ENCODE measurements at places on chromosomes 3 and 15.

DNA sequence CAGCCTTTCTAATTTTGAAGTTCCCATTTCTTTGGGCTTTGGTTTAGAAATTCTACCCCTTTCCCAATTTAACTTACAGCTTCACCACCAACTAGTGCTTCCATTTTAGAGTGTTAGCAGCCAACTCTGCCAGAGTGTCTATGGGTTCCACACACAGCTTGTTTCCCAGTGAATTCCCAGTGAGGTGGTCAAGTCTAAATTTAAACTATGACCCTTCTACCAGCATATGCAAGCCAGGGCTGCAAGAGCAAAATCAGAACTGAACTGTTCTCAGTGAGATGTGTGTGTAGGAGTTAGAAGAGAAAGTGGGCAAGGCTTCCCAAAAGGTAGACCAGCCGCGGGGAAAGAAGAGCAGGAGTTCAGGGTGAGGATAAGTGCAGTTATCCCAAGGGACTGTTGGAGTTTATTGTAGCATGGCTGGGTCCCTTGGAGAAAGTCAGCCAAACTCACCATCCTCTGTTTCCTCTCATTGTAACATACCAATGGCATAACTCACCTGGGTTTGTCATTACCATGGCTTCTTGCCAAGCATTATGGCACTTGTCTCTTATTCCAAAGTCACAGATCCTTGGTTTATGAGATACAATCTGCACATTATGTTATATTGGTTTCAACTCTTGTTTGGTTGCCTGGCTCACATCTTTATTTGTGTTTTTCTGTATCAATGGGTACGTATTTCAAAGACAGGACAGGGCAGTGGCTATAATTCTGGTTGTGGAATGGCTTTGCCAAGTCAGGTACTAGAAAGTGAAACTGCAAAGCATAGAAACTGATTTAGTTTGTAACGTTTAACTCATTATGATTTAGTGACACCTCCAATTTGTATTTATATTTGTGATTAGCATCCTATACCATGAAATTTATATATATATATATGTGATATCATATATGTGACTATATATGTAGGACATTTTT is 130.2 kb upstream of the UMPS start:
- no peak for DNase-seq

GRCh38 chr3:74546426-74546825 is 68.0 kb downstream of the CNTN3 start:
- no peak for DNase-seq

- DNase-seq, result no peak
Observed at GRCh38 chr3:186640929-186641328, 730 bp downstream of the FETUB start.

DNA sequence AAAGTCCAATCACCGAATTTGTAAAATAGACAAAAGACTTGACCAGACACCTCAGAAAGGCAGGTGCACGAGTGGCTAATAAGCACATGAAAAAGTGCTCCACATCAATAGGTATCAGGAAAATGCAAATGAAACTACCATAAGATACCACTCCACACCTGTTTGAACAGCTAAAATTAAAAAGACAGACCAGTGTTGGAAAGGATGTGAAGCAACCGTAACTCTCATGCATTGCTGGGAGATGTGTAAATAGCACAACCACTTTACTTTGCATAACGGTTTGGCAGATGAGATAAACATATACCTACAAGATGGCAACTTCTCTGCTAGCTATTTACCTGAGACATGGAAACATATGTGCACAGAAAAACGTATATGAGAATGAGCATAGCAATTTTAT is 56.9 kb downstream of the CADPS start:
- DNase-seq, result no peak

- no peak for DNase-seq
Observed at GRCh38 chr15:62822228-62822627, 220.3 kb upstream of the TPM1 start.

- peak; percentile 54 for DNase-seq
Observed at GRCh38 chr3:81554388-81554787, 207.1 kb downstream of the GBE1 start.

DNA sequence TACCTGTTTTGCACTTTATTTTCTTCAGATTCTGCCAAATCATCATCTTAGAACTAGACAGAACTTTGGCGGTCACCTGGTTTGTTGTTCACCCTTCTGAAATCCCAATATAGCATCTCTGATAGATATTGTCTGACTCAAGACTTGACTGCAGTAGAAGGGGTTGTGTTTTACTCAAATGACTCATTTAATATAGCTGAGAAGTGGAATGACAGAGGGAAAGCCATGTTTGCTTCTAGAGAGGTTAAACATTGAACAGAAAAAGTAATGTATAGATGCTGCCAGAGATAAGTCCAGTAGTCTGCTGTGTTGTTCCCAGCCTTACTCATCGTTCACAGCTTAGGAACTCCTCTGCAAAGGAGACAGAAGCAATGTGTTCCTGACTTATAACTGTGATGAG is 402.0 kb downstream of the AGBL1 start:
- DNase-seq, result no peak

DNA sequence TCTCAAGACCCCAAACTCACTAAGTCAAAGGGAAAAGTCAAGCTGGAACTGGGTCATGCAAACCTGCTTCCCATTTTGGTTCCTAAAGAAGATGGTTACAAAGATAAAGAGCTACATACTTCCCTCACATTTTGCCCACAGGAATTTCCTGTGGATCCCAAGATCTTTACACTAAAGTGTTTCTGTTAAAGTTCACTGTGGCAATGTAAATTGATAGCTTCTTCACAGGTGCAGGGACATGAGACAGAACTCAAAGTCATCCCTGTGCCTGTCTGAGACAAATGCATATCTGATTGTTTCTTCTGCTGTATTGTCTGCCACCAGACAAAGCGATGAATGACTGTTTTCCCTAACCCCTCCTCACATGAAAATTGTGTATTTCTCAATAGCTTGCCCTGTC is 567.8 kb downstream of the ZIC1 start:
- DNase-seq, result no peak

- DNase-seq, result no peak
Observed at GRCh38 chr3:9400616-9401015, 3.2 kb downstream of the SETD5 start.

DNA sequence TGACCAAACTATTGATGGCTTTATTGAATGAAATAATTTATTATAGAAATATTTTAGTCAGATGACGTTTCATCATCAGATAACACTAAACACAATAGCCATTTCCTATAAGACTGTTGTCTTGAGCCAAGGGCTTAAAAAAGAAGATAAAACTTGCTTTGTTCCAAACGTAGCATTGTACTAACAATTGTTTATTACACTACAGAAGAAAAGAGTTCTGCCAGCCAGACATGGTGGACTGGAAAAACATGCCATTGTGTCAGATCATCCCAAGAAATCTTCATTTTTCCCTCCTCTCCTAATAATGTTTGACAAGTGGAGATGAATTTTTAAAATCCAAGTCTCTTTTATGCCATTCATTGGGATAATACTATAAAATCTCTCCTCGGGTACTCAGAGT is 203.3 kb downstream of the CDIN1 start:
- DNase-seq, result no peak

- DNase-seq, result no peak
Observed at GRCh38 chr15:39326306-39326975, 254.4 kb upstream of the THBS1 start.

DNA sequence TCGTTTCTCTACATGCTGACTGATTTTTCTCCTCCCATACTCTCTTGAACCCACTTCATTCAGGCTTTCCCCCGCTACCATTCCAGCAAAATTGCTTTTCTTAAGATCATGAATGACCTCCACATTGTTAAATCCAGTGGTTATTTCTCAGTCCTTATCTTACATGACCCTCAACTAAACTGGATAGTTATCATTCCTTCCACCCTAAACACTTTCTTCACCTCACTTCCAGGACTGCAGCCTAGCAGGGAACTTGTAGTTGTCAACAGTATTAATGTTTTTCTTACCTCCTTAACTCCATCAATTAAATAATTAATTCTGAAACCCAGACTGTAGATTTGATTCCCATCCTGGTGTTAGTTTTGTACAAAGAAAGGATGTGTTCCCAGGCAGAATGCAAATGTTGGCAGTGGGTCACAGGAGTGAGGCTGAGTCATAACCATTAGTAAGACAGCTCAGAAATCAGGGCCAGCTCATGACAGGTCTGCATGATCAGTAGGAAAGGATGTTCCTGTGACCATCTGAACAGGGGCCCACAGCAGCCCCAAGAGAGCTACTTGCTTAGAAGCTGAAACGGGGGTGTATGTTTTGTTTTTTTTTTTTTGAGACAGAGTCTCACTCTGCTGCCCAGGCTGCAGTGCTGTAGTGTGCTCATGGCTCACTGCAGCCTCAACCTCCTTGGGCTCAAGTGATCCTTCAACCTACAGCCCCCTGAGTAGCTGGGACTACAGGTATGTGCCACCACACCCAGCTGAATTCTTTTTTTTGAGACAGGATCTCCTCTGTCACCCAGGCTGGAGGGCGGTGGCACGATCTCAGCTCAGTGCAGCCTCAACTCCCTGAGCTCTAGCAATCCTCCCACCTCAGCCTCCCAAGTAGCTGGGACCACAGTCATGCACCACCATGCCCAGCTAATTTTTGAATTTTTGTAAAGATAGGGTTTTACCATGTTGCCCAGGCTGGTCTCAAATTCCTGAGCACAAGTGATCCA is 9.1 kb downstream of the BCL2L10 start:
- DNase-seq, result peak; percentile 25

GRCh38 chr3:154122912-154123559 is 1.8 kb downstream of the ARHGEF26 start:
- peak; percentile 20 for DNase-seq

DNA sequence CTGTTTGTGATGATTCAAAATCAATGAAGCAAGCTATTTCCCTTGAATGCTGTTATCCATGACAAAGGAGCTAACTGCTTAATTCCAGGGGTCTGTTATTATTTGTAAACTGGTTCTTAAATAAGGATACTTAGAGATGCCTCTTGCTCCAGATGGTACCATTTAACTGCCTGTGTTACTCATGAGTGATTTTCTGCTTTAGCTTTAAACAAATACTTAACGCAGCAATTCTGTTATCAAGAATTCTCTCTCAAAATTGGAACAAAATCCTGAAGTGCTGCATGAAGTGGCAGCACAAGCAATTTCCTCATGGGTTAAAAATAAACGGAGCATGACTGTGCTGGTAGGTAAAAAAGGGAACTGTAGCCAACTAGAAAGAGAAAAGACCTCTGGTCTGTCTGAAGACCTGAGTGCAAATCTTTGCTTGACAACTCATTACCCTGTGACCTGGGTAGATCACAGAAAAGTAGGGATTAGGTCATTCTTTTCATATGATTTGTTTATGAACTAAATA is 62.5 kb upstream of the GBE1 start:
- peak; percentile 67 for DNase-seq

DNA sequence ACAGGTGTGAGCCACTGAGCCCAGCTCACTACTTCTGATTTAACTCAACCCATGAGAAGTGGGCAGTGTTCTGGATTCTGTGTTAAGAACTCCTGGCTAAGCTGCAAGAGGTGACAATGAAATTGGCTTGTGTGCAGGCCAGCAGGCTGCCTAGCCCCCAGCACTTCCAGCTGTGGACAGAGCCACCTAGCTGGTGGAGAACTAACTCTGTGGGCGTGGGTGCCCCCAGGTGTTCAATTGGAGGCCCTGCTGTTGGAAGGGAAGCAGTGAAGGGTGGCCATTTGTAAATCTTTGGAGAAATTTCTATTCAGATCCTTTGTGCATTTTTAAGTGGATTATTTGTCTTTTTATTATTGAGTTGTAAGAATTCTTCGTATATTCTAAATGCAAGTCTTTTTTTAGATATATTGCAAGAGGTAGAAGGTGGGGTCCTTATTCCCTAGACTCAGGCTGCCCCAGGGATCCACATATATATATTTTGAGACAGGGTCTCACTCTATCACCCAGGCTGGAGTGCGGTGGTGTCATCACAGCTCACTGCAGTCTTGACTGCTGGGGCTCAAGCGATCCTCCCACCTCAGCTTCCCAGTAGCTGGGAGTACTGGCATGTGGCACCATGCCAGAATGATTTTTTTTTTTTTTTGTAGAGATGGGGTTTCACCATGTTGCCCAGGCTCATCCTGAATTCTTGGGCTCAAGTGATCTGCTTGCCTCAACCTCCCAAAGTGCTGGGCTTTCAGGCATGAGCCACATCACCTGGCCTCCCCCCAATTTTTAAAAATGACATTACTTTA is 7.2 kb upstream of the SCAMP5 start:
- peak; percentile 84 for DNase-seq

GRCh38 chr3:152127058-152127457 is 141.7 kb upstream of the MBNL1 start:
- DNase-seq, result no peak

- no peak for DNase-seq
Observed at GRCh38 chr3:42229266-42229941, 36.6 kb downstream of the CCK start.

DNA sequence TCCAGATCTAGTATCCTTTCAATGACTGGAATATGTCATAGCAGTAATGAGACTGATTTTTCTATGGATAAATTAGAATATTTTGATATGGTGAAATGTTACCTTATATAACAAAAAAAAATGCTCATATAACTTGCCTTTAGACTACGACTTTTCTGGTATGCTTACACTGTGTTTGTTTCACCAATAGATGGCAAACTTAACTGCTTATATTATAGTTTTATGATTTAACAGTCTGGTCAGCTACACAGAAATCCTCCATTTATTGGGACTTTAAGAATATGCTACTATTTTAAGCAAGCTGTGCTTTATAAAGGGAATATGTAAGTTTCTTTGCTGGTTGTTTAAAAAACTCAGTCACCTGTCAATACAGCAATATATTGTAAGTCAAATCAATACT is 205.6 kb downstream of the VGLL3 start:
- DNase-seq, result no peak

- no peak for DNase-seq
Observed at GRCh38 chr15:36156879-36157427, 422.5 kb upstream of the CDIN1 start.

DNA sequence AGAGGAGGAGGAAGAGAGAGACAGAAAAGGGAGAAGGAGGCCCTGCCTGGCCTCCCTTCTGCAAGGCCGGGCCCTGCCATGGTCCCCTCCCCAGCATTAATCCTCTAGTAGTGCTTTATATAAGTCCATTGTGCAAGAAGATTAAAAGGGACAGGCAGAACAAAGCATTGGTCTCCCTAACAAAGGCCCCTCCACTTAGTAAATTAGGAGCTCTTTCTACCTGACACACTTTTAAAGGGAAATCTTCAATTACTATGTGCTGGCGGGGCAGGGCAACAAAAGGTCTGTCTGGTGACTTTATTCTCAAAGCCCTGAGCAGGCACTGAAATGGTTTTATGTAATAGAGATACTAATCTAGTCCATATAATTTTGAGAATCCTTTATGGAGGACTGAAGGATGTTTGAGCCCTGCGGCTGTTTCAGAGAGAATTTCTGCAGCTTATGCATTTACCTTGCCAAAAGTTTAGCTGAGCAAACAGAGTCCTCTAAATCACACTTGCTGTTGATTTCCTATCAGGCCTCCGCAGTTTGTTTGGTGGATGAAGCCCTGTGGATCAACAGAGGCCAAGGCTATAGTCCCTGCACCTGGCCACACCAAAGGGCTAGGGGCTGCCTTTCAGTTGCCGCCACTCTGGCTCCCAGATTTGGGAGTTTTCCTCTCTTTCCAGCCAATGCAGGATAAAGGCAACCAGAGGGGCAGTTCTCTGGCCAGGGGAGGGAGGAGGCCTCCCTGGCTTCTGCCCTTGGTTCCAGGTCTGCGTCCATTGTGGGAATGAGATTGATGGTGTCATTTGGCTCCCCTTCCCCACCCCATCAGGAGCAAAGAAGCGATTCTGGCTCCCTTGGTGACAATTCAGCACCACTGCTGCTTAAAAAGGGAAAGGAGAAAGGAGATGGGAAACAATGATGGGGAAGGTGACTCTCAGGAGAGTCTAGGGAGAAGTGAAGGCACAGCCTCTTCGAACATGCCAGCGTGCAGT is 148.0 kb downstream of the MEGF11 start:
- no peak for DNase-seq

GRCh38 chr3:172029425-172030098 is 9.8 kb upstream of the FNDC3B start:
- peak; percentile 55 for DNase-seq

Data from hematopoietic multipotent progenitor cell treated with erythropoietin and hydrocortisone succinate and interleukin-3 and kit ligand, for 4 days (in vitro differentiated cells).